ENCODE measurements at places on chromosomes 2 and 18.
A peak's percentile ranks its signal among the peaks of the same experiment; 100 is the strongest.

- DNase-seq = no peak
Observed at GRCh38 chr2:179952658-179953057, 54.4 kb downstream of the CWC22 start.

DNA sequence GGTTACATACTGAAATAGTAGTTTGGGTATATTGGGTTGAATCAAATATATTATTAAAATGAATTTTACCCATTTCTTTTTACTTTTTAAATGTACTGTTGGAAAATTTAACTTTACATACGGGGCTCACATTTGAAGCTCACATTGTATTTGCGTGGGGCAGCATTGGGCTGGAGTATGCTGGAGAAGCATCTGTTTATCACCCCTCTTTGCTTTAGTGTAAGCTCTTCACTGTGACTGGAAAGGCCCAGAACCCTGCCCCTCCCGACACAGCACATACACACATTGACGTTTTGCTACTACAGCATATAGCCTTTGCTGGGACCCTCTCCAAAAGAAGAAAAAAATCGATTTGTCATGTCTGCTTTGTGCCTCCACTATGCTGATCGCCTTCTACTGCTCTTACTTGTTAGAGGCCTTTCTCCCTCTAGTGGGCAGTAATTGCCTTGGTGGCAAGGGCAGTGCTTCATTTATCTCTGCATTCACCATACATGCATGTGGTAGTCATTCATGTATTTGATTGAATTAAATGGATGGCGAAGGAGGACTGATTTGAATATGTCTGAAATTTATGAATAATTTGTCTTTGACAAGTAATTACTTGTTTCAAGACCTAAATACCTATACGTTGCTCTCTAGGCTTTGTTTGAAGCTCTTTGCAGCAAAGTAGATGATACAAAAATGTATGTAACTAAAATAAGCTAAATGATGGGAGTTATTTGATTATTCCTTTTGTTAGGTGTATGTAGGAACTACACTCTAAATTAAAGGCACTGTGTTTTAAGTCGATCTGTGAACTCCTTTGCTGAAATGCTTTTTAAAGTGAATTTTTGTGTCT, 37.4 kb downstream of the VAPA start:
- peak; percentile 75 for DNase-seq

DNA sequence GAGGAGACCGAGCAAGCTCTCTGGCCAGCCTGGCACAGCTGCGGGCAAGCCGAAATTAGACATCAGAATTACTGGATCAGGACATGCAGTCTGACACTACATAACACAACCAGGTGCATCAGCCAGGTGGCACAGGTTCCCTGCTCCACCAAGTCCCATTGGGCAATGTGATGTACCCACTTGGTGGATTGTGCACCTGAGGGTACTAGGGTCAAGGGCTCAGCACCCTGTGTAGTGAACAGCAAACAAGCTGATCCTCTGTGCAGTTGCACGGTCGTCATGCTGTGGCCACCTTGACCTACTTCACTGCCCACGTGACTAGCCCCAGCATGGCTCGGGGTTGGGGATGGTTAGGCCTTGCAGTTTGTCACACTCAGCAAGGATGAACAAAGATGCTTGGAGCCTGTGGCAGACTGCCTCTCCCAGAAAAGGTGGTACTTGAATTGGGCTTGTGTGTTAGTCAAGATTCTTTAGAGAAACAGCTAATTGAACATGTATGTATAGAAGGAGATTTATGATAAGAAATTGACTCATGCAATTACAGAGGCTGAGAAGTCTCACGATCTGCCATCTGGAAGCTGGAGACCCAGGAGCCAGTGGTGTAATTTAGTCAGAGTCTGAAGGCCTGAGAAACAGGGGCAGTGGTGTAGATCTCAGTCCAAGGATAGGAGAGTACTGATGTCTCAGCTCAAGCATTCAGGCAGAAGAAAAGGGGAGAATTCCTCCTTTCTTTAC, 71.4 kb upstream of the TMEM87B start:
- no peak for DNase-seq

GRCh38 chr2:19839438-19839837, 62.3 kb downstream of the TTC32 start:
- no peak for DNase-seq

DNA sequence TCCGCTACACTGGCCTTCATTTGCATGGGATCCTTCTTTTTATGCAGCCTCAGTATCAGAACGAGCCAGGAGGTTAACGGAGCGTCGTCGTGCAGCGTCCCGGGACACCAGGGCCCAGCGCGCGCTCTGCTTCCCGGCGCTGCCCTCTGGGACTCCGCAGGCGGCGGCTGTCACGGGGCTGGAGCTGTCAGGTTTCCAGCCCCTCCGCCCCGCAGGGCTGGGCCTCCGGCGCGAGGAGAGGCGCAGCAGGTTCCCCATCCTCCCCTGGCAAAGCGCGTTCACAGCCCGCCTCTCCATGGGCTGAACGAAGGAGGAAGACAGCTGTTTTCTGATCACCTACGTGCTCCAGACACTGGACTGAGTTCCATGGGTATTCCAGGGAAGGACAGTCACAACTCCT, 12.5 kb upstream of the PAX8 start:
- DNase-seq = no peak

- no peak for DNase-seq
Observed at GRCh38 chr2:227597036-227597435, 1.7 kb upstream of the SCYGR2 start.

- no peak for DNase-seq
Observed at GRCh38 chr18:74551452-74551851, 17.2 kb downstream of the CNDP1 start.

GRCh38 chr2:133598769-133599168, 30.5 kb upstream of the NCKAP5 start:
- DNase-seq = no peak

DNA sequence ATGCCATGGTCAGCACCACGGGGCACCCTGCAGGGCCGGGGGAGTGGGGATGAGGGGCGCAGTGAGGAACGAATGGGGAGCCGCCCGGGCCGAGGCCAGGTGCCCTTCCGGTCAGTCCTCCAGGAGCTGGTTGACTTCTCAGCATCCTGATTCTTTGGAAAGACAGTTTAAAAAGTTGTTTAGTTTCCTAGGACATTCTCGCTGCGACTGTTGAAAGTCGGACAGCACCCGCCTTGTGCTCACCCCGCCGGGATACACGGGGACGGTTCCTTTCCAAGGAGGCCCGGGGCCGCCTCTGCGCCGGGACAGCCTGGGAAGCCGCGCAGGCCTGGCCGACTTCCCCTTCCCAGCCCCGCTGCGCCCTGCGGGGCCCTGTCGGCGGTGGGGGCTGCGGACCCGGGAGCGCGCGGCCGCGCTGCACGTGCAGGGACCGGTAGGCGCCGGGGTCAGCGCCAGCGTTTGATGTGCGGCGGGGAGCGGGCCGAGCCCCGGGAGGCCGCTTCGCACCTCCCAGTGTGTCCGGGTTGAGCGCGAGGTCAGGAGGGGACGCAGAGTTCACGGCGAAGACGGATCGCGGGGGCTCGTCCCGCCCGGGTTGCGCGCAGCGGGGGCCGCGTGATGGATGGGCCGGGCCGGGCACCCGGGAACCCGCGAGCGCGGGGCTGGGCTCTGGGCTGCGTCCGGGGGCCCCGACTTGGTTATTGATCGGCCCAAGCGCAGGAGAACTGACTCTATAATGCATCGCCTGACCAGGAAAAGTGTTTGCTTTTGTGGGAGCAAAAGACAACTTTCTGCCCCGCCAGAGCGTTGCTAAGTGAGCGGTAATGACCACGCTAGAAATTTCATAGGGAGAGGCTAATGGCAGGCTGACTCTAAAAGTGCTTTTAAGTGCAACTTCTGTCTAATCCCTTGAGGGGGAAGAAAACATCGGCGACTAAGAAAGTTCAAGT, 28.0 kb upstream of the SMIM21 start:
- DNase-seq = peak; percentile 34

GRCh38 chr2:176461809-176462670, 192.8 kb downstream of the MTX2 start:
- no peak for DNase-seq

DNA sequence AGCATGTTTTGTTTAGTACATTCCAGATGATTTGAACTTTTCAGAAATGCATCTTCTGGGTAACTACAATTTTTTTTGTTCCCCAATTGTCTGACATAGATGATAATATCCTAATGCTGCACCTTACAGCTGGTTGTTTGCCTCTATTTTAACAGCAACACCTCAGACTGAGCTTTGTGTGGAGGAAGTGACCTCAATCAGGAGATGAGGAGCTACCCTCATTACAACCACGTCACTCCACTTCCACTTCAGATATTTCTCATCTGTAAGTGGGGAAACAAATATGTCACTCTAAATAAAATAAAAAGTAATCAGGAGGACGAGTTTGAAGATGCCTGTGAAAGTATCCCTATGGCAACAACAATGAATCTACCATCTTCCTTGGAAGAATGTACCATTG, 12.1 kb upstream of the SRSF7 start:
- DNase-seq = no peak

- no peak for DNase-seq
Observed at GRCh38 chr2:29220506-29221270, 105.5 kb downstream of the CLIP4 start.

DNA sequence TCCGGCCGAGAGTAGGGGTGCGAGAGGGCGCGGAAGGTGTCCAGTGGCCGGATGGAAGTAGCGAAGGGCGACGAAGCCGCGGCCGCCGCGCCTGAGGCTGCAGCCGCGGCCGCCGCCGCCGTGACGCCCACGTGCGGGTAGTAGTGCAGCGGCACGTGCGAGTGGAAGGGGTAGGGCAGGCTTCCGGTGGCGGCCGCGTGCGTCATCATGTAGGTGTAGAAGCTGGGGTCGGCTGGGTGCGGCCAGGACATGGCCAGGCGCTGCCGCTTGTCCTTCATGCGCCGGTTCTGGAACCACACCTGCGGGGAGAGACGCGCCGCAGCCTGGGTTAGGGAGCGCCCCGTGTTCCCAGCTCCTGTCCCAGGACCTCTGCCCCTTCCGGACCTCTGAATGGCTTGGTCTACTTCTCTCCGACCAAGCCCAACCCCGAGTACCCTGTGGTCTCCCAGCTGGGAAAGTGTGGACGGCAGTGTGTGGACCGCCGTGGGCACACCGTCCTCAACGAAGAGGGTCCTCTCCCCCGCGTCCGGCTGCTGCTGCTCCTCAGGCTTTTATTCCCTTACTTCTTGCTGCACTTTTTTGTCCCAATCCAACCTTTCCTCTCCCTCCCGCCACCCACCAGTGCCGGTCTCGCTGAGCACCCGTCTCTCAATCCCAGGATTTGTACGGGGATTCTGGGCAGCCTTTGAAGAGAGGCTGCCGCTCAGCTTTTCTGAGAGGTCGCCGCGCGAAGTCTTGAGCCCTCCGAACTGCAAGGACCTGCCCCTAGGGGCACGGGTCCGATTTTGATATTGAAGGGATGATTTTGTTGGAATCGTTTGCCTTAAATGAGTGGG, 3.0 kb downstream of the EVX2 start:
- no peak for DNase-seq

DNA sequence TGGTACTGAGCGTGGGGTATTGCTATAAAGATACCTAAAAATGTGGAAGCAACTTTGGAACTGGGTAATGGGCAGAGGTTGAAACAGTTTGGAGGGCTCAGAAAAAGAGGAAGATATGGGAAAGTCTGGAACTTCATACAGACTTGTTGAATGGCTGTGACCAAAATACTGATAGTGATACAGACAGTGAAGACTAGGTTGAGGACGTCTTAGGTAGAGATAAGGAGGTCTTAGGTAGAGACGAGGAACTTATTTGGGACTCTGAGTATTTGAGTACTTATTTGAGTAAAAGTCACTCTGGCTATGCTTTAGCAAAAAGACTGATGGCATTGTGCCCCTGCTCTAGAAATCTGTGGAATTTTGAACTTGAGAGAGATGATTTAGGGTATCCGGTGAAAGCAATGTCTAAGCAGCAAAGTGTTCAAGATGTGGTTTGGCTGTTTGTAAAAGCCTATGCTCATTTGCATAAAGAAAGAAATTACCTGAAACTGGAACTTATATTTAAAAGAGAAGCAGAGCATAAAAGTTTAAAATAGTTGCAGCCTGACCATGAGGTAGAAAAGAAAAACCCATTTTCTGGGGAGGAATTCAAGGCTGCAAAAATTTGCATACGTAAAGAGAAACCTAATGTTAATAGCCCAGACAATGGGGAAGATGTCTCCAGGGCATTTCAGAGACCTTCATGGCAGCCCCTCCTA, 219.6 kb downstream of the PDE1A start:
- DNase-seq = peak; percentile 34

DNA sequence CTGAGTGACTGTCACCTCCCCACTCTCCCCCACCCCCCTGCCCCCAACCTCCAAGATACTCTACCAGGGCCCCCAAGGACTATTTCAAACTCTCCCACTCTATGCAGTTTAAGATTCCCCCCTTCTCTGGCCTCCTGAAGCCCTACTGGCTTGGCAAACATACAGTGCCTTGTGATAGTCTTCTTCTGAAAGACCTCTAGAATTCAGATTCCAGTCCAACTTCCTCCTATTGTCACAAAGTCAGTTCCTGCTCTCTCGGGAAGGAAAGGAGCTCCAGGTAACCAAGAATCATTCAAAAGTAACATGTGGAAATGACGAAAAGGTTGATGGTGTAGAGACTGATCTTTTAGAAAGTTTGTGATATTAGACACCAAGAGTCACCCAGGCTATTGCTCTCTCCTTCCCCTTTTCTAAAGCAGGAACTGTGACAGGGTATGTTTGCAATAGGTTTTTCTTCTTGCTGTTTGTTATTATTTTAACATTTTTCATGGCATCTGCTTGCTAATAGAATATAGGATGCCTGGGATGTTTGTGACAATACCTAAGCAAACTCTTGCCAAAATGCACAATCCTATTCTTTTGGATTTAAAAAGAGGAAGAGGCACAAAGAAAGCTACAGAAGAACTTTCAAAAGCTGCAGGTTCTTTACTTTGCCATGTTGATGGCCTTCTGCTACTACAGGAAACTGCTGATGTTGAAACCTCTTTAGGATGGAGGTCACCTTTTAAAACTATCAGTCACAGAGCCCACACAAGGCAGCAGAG, 93.5 kb upstream of the MGAT4A start:
- no peak for DNase-seq

GRCh38 chr2:189127756-189128155, 51.8 kb downstream of the COL5A2 start:
- no peak for DNase-seq

DNA sequence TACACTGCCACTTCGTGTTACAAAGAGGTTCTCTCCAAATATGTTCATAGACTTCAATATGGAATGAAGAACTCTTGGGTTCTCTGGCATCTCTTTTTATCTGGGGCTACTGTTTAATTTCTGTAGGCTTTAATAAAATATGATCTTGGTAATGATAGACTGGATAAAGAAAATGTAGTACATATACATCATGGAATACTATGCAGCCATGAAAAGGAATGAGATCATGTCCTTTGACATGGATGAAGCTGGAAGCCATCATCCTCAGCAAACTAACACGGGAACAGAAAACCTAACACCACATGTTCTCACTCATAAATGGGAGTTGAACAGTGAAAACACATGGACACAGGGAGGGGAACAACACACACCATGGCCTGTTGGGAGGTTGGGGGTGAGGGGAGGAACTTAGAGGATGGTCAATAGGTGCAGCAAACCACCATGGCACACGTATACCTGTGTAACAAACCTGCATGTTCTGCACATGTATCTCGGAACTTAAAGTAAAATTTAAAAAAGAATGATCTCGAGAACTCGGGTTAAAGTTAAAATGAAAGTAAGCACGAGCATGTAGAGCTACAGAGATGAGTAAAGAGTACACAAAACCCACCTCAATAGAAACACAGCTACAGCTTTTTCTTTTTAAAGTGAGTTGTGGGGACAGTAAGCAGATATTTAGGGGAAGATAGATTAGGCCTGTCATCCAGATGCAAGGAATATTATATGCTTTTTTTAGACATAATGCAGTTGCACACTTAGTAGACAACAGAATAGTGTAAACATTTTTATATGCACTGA, 102.3 kb downstream of the SGPP2 start:
- DNase-seq = no peak

- peak; percentile 92 for DNase-seq
Observed at GRCh38 chr18:13221869-13222855, 3.6 kb downstream of the LDLRAD4 start.

- DNase-seq = peak; percentile 13
Observed at GRCh38 chr18:79380816-79381806, 14.6 kb upstream of the NFATC1 start.

Data from fibroblast of lung (primary cell).